ENCODE measurements at places on chromosomes 6 and 20. TPM values are rescaled to one million over a fixed set of nuclear protein-coding genes. Genes with fewer than 3 reads are reported as not detected.

The OR11A1 gene
- total RNA-seq: not detected

GRCh38 chr6:53029761-53030160 lies 34.7 kb upstream of the GSTA4 start:
- DNase-seq: no peak

The FAM209B gene
- not detected for total RNA-seq

GRCh38 chr6:131122516-131122915 lies 12.8 kb upstream of the AKAP7 start:
- DNase-seq: no peak

DNA sequence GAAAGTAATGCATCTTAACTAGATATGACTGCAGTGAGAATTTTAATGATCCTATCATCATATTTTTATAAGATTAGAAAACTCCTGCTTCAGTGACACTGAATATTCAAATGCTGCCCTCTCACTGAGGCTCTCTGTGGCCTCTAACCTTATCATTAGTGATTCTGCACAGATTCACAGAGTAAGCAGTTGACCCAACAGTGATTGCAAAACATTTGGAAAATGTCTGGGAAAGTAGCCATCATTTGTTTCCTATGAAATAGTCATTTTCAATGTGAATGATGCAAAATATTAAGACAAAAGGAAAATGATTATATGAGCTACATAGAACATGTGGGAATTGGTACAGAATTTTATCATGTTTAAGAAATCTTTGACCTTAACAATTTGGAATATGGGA lies 210.3 kb downstream of the TBX18 start:
- DNase-seq: no peak

The NCR2 gene
- not detected for total RNA-seq

GRCh38 chr20:57532104-57532503 lies 7.2 kb upstream of the CTCFL start:
- no peak for DNase-seq

The PERP gene
- 40.6 TPM for total RNA-seq

The TREM1 gene
- 2.0 TPM for total RNA-seq

- no peak for DNase-seq
Measured at GRCh38 chr6:45026003-45026516, 302.1 kb upstream of the RUNX2 start.

- DNase-seq: no peak
Measured at GRCh38 chr6:150610584-150610983, 10.9 kb downstream of the PLEKHG1 start.

The FKBP5 gene
- 0.10 TPM for total RNA-seq

The ATP6V1G2 gene
- 2.3 TPM for total RNA-seq

The SLCO4A1 gene
- 62.4 TPM for total RNA-seq

The STK4 gene
- 26.2 TPM for total RNA-seq

- DNase-seq: no peak
Measured at GRCh38 chr6:126628125-126628524, 288.2 kb downstream of the CENPW start.

DNA sequence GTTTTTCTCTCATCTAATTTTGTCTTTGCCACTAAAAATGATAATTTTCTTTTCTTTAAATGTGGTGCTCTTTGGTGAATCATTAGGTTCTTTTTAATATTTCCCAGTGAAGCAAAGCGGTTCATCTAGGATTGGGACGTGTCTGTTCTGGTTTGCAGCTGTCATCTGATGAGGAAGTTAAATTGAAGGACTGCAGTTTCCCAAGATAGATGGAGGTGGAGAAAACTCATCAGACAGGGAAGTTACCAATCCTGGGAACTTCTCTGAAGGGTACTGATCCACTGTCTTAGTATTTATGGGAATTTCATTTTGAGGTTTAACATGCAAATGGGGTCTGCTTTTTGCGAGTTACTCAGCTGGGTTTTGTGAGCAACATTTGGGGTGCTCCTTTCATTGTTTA lies 2.4 kb upstream of the AARS2 start:
- DNase-seq: no peak

DNA sequence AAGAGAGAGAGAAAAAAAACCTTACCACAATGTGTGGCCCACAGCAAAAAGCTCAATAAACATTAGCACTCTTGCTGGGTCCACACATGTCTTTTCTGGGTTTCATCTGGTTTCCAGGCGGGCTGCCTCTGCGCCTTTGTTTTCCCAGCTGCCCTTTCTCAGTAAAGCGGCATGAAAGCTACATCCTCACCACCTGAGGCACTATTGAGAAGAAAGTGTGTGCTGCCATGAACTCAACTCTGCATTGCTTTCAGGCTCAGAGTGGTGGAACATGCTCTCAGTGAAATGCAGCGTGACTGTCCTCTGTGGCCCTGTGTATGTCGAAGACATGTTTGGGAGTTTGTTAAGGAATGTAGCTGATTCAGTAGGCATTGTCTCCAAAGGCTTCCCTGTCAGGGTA lies 102.3 kb downstream of the LYRM2 start:
- no peak for DNase-seq
